NCI-H2029 treated with DMSO at 0.1 percent for 48 hours (cell line): ENCODE measurements at places on chromosomes 7 and 10.

DNA sequence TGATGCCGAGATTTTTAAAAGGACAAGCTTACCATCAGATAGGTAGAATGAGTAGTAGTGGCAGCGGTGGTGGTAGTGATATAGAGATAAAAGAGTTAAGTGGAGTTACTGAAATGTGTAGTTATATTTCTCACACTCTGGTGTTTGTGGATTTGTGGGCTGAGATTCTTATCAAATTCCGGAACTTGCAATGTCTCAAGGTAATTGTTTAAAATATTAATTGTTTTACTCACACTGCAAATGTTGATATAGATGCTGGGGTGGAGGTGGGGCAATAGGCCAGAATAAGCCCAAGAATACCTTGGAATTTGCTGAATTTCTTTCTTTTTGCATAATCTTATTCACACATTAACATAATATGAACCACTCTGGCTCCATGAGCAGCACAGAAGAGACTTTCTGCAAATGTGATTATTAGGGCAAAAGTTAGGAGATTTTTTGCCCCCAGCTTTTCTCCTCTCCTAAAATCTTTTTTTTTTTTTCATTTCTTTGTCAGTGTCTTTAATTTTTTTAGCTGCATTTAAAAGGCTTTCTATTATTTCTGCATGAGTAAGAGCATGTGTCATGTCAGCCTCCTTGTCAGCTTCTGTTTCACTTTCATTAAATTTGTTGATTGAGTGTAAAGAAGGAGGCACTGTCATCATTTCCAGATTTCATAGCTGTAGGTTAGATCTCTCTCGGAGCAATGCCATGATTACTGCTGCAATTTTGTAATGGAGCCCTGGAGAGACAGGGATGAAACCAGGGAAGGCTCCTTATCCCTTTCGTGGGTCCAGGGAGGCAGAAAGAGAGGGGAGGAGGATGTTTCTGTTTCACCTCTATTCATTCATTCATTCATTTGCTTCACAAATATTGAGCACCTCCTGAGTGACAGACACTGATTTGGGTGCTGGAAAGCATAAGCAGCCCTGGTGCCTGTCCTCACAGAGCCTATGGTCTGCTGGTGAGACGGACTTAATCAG lies 13.1 kb upstream of the SGMS1 start:
- no peak for DNase-seq

DNA sequence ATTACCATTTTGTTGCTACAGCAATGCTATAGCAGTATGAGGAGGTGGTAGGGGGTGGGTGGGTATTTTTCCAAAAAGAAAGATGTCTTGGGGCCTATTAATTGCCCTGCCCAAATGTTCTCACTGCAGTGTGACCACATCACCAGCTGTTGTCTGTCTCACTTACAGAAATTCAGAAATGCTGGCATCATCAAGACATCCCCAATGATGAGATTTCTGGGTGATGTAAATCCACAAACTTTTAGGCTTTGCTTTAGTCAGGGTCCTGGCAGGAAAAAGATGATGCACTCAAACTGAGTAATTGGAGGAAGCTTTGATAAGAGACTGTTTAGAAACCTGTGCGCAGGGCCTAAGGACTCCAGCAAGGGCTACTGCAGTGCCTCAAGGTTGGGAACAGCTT lies 56.2 kb upstream of the OPN4 start:
- no peak for DNase-seq

DNA sequence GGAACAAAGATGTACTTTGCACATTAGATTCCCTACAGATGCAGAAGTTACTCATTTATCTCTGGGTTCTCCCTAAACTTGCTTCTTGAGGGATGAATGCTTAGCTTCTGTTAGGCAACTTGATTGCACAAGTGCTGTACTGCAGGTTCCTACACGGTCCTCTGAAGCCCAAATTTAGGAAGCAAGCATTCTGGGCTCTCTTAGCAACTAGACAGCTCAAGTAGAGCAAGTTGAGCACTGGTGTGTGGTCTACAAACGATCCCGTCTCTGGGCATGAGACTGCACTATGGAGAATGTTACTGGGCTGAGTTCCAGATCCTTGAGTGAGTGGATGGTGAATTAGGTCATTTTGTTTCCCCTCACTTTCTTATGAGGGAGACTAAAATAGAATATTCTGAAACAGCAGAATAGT lies 14.3 kb downstream of the SEMA3D start:
- DNase-seq, result no peak

DNA sequence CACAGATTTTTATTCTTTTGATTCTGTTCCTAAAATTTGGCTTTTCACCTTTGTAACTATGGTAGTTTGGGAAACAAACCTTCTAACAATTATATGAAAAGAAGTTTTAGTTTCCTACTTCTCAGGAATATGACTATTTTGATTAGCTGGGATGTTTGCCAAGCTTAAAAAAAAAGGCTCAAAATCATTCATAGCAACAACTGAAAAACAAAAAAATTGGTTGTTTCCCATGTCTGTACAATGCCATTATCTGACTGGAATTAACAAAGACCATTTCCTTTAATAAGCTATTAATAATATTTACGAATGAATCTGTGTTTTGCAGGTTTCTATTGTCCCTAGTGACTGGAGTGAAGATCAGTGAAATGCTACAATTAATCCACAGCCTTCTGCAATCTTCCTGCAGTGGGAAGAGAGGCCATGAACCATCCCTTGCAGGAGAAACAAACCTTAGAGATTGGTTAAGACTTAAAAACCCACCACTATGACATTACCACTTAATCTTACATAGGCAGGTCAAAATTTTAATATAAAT lies 4.2 kb downstream of the PURB start:
- DNase-seq, result no peak

- no peak for DNase-seq
These were observed 74.2 kb downstream of the LSM5 start for GRCh38 chr7:32415936-32416335.

DNA sequence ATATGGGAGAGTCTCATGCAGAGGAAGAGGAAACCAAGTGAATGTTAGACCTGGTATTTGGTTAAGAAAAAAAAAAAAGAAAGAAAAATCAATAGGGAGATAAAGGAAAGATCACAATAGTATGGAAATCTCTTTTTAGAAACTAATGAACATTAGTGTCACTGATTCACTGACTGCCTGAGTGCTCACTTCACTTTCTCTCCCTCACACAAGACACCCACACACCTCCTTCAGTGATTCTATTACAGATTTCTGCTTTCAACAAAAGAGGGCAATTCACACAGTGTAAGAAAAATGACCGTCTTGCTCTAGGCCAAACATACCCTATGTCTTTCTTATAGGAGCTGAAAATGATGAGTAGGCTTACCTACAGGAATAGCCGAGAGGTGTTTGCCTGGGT lies 6.0 kb downstream of the GPR158 start:
- no peak for DNase-seq

DNA sequence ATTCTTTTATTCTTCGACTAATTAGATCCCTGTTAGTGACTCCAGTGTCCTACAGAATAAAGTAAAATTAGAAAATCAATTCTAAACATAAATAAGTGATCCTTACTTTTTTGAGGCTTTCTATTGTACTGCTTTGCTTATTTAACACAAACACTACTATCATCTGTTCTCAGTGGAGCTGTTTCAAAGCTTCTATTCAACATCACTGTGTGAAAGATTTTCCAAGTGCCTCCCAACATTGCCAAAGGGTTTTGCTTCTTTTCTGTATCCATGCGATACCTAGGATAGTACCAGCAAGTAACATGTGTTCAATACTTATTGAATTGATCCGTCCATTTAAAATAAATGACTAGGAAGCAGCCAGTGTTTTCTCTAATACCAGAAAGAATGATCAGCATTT lies 125.7 kb downstream of the ARHGAP21 start:
- no peak for DNase-seq

DNA sequence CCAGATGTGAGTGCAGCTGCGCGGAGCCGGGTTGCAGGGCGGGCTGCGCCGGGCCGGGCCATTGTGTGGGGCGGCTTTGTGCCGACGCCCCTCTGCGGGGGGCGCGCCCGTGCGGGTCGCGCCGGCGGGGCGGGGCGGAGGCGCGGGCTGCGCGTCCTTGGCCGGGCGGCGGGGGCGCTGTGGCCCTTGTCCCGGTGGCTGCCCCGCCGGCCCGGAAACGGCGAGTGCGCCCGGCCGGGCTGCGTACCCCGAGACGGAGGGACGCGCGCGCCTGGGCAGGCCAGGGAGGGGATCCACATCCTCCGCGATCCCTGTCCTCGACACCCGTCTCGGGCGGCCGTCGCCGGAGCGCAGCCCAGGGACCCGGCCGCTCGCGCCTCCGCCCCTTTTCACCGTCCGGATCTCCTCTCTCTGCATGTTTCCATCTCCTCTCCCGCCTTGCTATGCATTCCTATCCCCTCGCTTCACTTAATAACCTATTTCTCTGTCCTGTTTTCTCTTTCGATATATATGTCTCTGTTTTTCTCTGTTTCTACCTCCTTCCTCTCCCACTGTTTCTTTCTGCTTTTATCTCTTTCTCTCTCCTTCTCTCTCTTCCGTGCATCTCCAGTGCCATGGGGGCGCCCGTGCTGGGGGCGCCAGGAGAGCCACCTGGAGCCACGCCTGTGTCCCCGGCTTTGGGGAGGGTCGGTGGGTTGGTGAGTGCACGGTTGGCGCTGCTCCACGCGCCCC lies 765 bp downstream of the PFKFB3 start:
- no peak for DNase-seq

GRCh38 chr10:2020836-2021235 lies 283.5 kb upstream of the ADARB2 start:
- no peak for DNase-seq

- no peak for DNase-seq
These were observed 165.0 kb downstream of the RGS10 start for GRCh38 chr10:119377451-119377957.

DNA sequence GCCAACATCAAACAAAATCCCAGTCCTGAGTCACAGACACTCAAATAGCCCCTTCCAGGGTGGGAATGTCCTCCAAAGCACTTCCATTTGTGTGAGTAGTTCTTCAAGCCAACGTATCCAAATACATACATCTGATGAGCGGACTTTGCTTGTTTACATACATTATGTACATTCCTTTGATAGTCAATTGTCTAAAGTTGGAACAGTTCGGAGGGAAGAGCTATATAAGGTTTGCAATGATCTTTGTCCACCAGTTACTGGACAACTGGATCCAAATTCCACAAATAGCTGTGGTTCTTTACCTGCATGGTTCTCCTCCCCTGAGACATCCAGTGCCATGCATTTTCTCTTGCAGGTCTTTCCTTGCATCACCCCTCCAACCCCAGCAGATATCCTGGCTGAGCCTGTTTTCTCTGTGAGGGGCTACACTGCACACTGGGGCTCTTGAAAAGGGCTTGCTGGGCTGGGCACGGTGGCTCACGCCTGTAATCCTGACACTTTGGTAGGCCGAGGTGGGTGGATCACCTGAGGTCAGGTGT lies 4.7 kb upstream of the MGMT start:
- no peak for DNase-seq

- peak; percentile 42 for DNase-seq
These were observed 116.0 kb upstream of the PDLIM1 start for GRCh38 chr10:95406651-95407280.

GRCh38 chr7:132049462-132050304 lies 493.3 kb upstream of the PODXL start:
- no peak for DNase-seq

DNA sequence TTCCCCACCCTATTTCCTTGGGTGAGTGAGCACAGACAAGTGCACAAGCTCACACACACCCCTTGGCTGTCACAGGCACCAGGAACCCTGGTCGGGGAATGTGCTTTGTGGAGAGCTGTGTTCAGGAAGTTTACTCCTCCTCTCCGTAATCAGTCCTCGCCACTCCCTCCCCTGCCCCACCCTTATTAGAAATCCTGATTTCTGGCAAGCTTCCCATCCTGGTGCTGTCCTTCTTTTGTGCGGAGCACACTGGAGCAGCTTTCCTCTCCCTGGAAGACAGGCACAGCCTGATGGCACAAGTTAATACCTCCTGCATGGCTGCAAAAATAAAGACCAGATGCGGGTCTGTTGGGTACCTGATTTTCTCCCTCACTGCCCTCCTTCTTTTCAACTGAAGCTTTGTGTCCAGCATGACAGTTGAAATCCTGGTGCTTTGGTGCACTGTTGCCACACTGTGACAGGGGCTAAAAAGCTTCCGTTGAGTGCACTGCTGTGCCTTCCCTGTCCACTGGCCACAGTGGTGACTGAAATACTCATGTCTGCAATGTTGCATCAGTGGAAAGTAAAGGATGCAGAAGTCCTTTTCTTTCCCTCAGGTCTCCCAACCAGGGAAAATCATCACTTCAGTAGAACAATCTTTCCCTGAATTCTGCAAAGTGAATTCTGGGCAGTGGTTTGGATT lies 55.0 kb downstream of the LRRC4 start:
- no peak for DNase-seq
